Tibial nerve (tissue), 4 donors: ENCODE measurements at places on chromosomes 11 and 22. TPM values are rescaled to one million over a fixed set of nuclear protein-coding genes. Genes with fewer than 3 reads are reported as not detected.
A peak's percentile ranks its signal among the peaks of the same experiment; 100 is the strongest.

DNA sequence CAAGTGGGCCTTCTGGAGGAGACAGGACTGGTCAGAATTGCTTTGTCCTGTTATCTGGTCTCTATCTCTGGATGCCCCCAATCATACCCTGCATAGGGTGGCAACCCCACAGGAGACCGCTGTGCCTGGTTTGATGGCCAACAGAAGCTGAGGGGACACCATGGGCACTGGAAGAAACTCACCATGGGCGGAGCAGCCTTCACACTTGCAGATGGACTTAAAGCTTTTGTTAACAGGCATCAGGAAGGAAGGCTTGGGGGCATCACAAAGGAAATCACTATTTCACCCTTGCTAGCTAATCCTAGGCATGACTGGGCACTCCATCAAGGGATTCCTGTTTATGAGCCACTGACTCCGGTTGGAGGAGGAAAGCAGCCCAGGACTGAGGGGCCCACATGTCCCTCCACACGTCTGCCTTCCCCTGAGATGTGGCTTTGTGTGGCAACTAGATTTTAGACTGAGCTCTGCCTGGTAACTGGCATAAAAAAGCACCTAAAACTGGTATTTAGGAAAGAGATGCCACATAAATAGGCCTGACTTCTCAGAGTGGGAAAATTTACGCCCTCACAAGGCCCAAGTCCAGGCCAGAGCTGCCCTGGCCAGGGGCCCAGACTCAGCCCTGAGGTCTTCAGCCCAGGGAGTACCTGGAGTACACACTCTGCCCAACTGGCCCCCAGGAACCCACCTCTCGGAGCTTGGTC lies 57.0 kb upstream of the LYVE1 start:
- H3K4me1 ChIP-seq, result no peaks in the 10 kb centered on the region
- H3K36me3 ChIP-seq, result no peaks in the 10 kb centered on the region
- peak overlapping the region; percentile 21 for H3K27ac ChIP-seq
- no peaks in the 10 kb centered on the region for H3K27me3 ChIP-seq

GRCh38 chr22:34986523-34986922 lies 79.4 kb upstream of the ISX start:
- H3K4me1 ChIP-seq, result no peaks in the 10 kb centered on the region
- H3K4me3 ChIP-seq, result no peak overlapping the region
- H3K27ac ChIP-seq, result no peak overlapping the region
- no peaks in the 10 kb centered on the region for H3K36me3 ChIP-seq
- no peak for DNase-seq

DNA sequence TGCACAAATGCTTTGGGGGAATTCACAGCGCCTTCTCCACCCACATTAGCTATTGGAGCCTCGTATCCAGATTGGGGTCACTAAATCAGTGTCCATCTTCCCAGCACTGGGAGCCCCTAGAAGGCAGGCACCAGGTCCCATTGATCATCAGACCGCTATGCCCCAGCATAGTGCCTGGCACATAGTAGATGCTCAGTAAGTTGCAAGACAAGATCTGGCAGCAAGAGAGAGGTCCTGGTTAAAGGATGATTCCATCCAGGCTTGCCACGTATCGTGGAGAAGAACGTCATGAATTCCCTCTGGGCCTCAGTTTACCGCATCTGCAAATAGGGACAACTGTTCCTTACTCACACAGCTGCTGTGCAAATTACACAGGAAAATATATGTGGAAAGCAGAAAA lies 1.7 kb downstream of the TMEM184B start:
- H3K27ac ChIP-seq, result peak overlapping the region; percentile 97
- no peak for DNase-seq
- no peaks in the 10 kb centered on the region for H3K4me1 ChIP-seq

- H3K27me3 ChIP-seq, result no peaks in the 10 kb centered on the region
- H3K36me3 ChIP-seq, result no peaks in the 10 kb centered on the region
- H3K4me1 ChIP-seq, result no peaks in the 10 kb centered on the region
- DNase-seq, result no peak
Observed at GRCh38 chr22:35882211-35883030, 146.2 kb downstream of the RBFOX2 start.

DNA sequence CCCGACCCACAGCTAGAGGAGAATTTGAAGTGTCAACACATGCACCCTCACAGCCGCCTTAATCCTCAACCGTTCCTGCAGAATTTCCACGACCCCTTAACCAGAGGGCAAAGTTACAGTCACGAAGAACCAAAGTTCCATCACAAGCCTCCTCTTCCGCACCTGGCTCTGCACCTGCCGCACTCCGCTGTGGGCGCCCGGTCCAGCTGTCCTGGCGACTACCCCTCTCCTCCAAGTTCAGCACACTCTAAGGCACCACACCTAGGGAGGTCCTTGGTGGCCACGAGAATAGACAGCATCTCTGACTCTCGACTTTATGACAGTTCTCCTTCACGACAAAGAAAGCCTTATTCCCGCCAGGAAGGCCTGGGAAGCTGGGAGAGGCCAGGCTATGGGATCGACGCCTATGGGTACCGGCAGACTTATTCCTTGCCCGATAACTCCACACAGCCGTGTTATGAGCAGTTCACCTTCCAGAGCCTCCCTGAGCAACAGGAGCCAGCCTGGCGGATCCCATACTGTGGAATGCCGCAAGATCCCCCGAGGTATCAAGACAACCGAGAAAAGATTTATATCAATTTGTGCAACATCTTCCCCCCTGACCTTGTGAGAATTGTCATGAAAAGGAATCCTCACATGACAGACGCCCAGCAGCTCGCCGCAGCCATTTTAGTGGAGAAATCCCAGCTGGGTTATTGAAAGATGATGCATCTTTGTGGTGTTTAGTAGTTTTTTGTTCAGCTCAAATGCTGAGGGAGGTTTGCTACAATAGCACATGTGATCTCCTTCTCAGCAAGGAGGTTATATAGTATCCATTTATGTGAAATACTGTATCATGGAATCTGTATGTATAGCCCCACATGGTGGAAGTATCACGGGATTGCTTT lies 72.1 kb downstream of the ZC3H12C start:
- H3K4me1 ChIP-seq, result no peaks in the 10 kb centered on the region
- H3K27me3 ChIP-seq, result no peaks in the 10 kb centered on the region
- DNase-seq, result no peak
- no peak overlapping the region for H3K27ac ChIP-seq

GRCh38 chr22:49521787-49522224 lies 305.9 kb downstream of the BRD1 start:
- no peaks in the 10 kb centered on the region for H3K27me3 ChIP-seq
- H3K4me3 ChIP-seq, result no peak overlapping the region
- H3K27ac ChIP-seq, result no peak overlapping the region

- no peak overlapping the region for H3K4me3 ChIP-seq
- H3K36me3 ChIP-seq, result no peaks in the 10 kb centered on the region
- H3K27me3 ChIP-seq, result no peaks in the 10 kb centered on the region
- no peaks in the 10 kb centered on the region for H3K4me1 ChIP-seq
- DNase-seq, result no peak
Observed at GRCh38 chr22:41561335-41561734, 525 bp downstream of the CSDC2 start.

- H3K4me1 ChIP-seq, result no peaks in the 10 kb centered on the region
- H3K4me3 ChIP-seq, result no peak overlapping the region
- no peak for DNase-seq
- no peaks in the 10 kb centered on the region for H3K36me3 ChIP-seq
Observed at GRCh38 chr11:83153764-83154163, 3.2 kb upstream of the PCF11 start.

- no peaks in the 10 kb centered on the region for H3K27me3 ChIP-seq
- H3K4me3 ChIP-seq, result no peak overlapping the region
- H3K27ac ChIP-seq, result no peak overlapping the region
- no peaks in the 10 kb centered on the region for H3K36me3 ChIP-seq
- no peaks in the 10 kb centered on the region for H3K4me1 ChIP-seq
Observed at GRCh38 chr11:60100516-60100915, 12.1 kb downstream of the MS4A2 start.

DNA sequence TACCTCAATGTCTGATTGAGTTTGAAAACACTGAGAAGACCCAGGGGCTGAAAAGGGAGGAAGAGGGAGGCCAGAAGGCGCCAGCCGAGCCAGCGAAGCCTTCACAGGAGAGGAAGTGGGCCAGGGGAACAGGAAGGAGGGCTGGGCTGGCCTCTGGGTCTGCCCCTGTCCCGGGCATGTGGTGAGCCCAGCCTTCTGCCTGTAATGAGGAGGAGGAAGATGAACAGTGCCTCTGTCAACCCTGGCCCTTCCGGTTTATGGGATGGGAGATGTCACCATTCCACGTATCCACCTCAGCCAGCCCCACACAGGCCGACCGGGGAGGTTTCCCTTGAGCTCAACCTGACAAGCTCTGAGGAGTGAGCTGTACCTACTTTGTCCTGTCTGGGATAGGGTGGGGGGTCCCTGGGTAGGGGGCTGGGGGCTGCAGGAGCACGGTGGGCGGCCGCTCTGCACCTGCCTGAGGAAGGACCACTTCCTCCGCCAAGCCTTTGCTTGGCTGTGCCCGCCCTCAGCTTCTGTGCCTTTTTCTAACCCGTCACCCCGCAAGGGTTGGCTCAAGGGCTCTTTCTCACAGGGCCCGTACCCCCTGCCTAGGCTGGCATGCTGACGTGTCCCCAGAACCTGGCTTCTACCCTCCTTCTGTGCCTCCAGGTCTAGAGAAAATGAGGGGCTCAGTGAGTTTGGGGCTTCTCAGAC lies 2.0 kb downstream of the PARVG start:
- peak overlapping the region; percentile 38 for H3K4me3 ChIP-seq
- H3K36me3 ChIP-seq, result no peaks in the 10 kb centered on the region
- H3K27ac ChIP-seq, result peak overlapping the region; percentile 78
- no peaks in the 10 kb centered on the region for H3K4me1 ChIP-seq
- DNase-seq, result no peak
- H3K27me3 ChIP-seq, result no peaks in the 10 kb centered on the region

- no peak overlapping the region for H3K4me3 ChIP-seq
- H3K27me3 ChIP-seq, result no peaks in the 10 kb centered on the region
- no peaks in the 10 kb centered on the region for H3K36me3 ChIP-seq
Observed at GRCh38 chr11:80362563-80363340, 921.9 kb upstream of the TENM4 start.

GRCh38 chr22:46303347-46303965 lies 6.8 kb downstream of the GTSE1 start:
- H3K27ac ChIP-seq, result no peak overlapping the region
- H3K4me1 ChIP-seq, result no peaks in the 10 kb centered on the region
- no peak for DNase-seq

GRCh38 chr11:112886434-112887370 lies 74.5 kb upstream of the NCAM1 start:
- no peaks in the 10 kb centered on the region for H3K4me1 ChIP-seq
- H3K36me3 ChIP-seq, result no peaks in the 10 kb centered on the region
- DNase-seq, result no peak
- no peak overlapping the region for H3K4me3 ChIP-seq

DNA sequence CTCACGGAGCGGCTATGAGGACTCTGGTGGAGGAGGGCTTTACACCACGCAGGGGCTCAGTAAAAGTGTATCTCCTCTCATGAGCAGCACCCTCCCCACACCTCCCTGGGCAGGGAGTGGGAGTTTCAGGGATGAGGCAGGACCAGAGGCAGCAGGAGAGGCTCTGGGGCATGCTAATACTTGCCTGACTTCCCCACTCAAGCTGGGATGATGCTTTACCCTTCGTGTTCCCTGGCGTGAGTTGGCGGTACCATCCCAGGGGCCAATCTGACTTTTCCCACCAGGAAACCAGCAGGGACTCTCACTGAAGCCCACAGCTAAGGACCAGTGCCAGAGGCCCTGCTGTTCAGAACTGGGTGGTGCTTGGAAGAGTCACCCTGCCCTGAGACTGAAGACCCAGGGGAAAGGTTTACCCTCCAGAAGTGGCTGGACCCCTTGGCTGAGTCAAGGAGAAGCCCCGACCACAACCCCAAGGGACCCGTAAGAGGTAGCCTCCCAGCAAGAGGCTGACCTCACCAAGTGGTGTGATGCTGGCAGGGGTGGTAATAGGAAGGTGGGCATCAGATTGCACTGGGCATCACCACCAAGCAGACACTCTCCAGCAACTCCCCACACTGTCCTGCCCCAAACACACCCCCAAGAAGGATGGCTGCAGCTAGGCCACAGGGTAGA lies 65.6 kb downstream of the THAP12 start:
- peaks cover 3% of the 10 kb centered on the region for H3K4me1 ChIP-seq
- no peak overlapping the region for H3K4me3 ChIP-seq
- H3K36me3 ChIP-seq, result no peaks in the 10 kb centered on the region
- H3K27me3 ChIP-seq, result no peaks in the 10 kb centered on the region
- H3K27ac ChIP-seq, result no peak overlapping the region

DNA sequence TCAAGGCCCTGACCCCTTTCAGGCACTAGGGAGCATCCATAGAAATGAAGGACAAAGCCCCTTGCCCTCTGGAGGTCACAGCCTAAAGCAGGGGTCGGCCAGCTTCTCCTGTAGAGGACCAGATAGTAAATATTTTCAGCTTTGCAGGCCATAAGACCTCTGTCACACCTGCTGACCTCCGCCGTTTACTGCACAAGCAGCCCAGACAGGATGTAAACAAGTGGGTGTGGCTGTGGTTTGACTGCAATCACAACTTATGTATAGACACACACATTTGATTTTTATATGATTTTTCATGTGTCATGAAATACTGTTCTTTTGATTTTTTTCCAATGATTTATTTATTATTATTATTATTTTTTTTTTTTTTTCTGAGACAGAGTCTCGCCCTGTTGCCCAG lies 34.3 kb downstream of the KIAA1671 start:
- no peaks in the 10 kb centered on the region for H3K27me3 ChIP-seq
- no peaks in the 10 kb centered on the region for H3K4me1 ChIP-seq
- no peak overlapping the region for H3K27ac ChIP-seq

DNA sequence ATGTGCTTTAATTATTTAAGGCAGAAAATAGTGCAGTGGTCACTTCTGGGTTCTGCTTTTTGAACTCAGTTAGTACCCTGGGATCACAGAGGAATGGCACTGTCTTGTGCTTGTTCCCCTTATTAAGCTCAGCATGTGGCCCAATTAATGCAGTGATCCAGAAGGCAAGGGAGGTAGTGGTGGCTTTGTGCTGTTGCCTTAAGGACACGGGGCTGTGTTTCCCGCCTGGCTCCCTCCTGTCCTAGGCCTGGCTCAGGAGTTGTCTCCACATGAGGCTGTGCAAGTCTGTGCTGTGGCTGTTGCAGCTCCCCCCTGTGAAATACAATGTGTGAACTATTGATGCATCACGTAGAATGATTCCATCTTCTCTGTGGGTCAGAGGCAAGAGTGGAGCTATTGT lies 49.2 kb upstream of the CABP7 start:
- H3K27ac ChIP-seq, result no peak overlapping the region
- H3K4me1 ChIP-seq, result no peaks in the 10 kb centered on the region
- no peaks in the 10 kb centered on the region for H3K27me3 ChIP-seq

DNA sequence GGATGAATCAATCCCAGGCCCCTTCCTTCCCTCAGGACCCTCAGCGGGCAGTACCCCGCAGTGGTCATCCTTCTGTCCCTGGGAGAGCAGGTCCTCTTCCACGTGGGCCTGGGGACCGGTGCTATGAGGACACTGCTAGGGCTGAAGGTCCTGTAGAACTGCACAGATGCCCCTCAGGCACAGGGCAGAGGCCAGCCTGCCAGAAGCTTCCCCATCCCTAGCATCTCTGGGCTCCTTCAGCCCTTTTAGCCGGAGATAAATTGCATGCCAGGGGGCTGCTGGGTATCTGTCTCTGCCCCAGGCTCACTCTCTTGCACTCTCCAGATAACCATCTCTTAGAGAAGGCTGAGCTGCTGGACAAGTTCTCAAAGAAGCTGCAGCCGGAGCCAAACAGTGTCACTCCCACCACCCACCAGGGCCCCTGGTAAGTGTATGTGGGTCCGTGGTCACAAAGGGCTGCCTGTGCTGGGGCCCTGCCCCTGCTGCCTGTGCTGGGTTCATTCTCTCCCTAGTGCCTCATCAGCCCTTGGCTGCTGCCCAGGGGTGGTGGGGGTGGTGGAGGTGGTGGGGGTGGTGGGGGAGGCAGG lies 2.3 kb downstream of the ATG16L2 start:
- no peaks in the 10 kb centered on the region for H3K27me3 ChIP-seq
- peak overlapping the region; percentile 95 for H3K27ac ChIP-seq
- H3K4me1 ChIP-seq, result peaks cover 35% of the 10 kb centered on the region
- H3K4me3 ChIP-seq, result no peak overlapping the region
- H3K36me3 ChIP-seq, result no peaks in the 10 kb centered on the region
- no peak for DNase-seq

RTN4RL2 gene
- 1.5 TPM for total RNA-seq

ELMOD1 gene
- total RNA-seq, result 1.0 TPM

ARSA gene
- total RNA-seq, result 51.5 TPM

ELF5 gene
- total RNA-seq, result not detected
